Brain (organoid and tissue), 16 donors: ENCODE measurements at places on chromosomes 1 and 21. TPM values are rescaled to one million over a fixed set of nuclear protein-coding genes. Genes with fewer than 3 reads are reported as not detected.

GRCh38 chr1:206774093-206774492 lies 1.8 kb upstream of the IL10 start:
- DNase-seq, result no peak

- no peak for DNase-seq
Measured at GRCh38 chr1:66998972-66999371, 55.0 kb downstream of the SLC35D1 start.

DNA sequence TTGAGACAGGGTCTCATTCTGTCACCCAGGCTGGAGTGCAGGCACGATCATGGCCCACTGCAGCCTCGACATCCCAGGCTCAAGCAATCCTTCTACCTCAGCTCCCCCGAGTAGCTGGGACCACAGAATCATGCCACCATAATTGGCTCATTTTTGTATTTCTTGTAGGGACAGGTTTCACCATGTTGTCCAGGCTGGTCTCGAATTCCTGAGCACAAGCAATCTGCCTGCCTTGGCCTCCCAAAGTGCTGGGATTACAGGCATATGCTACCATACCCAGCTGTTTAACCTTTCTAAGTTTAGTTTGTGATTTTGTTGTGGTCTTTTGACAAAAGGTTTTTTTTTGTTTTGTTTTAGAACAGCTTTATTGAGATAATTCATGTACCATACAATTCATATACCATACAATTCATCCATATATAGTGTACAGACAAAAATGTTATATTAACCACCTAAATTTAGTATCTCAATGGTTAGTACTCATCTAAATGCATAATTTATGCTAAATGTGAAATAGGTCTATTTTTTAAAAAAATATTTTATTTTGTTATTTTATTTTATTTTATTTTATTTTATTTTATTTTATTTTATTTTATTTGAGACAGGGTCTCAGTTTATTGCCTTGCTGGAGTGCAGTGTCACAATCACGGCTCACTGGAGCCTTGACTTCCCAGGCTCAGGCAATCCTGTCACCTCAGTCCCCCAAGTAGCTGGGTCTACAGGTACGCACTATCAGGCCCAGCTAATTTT lies 8.9 kb downstream of the ZMPSTE24 start:
- DNase-seq, result no peak

DNA sequence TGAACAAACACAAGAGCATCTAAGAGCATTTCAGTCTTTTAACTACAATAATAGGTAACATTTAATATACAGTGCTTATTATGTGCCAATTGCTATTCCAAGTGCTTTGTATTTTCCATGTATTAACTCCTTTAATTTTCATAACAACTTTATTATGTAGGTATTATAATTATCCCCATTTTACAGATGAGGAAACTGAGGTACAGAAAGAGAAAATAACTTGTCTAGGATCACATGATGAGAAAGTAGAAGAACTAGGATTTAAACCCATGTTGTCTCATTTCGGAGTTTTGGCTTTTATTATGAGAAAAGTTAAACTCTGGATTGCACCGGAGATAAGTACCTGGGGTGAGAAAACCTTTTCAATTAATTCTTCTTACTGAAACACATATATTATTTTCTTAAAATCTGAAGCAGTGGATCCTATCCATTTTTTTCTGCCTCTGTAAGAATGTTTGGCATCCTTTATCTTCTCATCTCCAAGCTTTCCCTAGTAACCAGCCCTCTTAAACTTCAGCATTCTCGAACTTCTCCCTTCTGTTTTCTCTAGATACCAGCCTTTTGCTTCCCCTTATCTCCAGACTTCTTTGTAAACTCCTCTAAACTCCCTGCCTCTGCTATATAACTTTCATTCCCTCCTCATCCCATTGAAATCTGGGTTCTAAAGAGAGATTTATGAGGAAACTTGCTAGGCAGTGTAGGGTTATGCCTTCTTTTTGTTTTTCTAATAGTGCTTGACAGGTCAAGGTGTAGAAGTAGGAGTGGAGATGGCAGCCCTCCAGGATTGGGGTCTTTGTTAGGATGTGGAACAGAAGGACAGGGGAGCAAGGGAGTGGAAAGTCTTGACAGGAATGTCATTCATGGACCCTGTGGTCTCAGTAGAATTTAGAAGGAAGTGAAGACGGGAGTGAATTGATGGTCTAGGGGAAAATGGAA lies 28.3 kb downstream of the POU2F1 start:
- no peak for DNase-seq

GRCh38 chr21:17903929-17904639 lies 84.9 kb upstream of the C21orf91 start:
- DNase-seq, result no peak

GRCh38 chr1:175088525-175088951 lies 20.9 kb downstream of the TNN start:
- peak; percentile 20 for DNase-seq

- DNase-seq, result no peak
Measured at GRCh38 chr1:219405531-219406331, 207.2 kb downstream of the ZC3H11B start.

DNA sequence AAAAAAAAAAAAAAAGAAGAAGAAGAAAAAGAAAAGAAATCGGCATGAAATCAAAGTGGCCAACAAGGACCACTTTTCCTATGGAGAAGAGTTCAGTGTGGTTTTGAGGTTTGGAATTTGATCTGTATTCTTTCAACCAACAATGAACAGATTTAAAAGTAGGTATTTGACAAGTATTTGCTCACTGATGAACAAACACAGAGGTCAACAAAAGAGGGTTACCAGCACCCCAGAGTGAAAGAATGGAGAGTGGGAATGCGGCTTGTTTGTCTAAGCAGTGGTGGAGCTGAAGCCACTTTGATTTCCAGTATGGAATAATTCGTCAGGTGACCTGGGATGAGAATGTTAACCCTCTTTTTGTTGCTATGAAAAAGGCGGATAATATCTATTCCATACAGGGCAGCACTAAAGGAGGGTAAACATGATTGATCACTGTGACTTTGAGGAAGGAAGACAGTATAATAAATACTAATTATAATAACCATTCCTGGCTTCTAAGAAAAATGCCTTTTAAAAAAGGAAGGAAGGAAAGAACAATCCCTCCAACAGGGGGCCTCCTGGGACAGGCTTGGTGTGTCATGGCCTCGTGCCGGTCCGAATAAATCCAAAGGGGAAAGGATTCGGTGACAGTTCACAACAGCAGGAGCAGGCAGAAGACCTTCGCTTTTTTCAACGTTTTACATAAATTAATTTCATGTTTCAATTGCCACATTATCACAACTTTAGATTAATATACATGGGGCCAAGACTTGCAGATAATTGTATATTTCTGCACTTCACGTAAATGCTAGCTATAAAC lies 37.2 kb upstream of the SIM2 start:
- no peak for DNase-seq

GRCh38 chr21:35585878-35586277 lies 474.4 kb downstream of the SETD4 start:
- no peak for DNase-seq

DNA sequence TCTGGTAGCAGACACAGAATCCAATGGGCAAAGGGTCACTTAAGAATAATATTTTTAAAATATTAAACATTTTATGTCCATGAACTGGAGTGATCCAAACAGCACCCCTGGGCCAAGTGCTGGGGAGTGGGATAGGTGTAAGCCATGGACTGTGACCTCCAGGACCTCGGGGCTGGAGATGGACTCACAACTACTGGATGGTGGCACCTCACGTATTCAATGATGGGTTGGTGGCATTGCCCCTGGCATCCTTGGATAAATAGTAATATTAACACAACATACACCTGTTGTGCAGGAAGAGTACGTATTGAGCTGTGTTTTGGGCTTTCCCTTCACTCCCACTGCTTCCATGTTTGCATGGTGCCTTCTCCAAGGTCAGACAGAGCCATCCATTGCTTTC lies 39.3 kb upstream of the TENT5C start:
- DNase-seq, result no peak

GRCh38 chr1:162389971-162390370 lies 8.4 kb downstream of the C1orf226 start:
- DNase-seq, result no peak

DNA sequence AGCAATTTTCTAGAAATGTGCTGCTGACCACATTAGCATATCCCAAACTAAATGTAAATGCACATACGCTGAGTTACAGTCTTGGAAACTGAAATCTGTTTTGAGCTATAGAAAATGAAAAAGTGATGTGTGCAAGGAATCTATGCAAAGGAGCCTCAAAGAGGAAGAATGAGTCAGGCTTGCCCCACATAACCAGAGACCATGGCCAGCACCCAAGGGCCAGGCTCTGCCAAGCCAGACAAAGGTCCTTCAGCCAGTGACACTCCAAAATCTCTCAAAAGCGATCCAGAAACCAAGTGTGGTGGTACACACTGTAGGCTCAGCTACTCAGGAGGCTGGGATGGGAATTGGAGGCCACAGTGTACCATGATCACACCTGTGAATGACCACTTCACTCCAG lies 195.2 kb downstream of the TOMM20 start:
- DNase-seq, result no peak

DNA sequence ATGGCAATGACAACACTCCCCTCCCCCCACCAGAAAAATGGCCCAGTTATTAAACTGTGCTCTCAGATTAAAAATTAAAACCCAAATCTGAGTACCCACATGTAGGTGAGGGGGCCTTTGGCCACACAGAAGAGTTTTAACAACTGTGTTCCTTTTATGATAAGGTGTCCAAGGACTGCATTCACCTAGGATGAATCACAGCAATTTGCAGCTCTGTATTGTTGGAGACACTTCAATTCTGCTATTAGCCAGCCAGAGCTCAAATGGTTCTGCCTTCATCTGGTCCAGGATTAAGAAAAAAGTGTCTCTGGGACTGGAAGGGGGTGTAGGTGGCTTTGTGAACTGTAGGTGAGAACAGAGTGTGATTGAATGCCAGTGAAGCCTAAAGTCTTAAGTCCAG lies 43.3 kb upstream of the DIRAS3 start:
- no peak for DNase-seq

GRCh38 chr1:59292562-59292961 lies 4.3 kb upstream of the FGGY start:
- DNase-seq, result no peak

DNA sequence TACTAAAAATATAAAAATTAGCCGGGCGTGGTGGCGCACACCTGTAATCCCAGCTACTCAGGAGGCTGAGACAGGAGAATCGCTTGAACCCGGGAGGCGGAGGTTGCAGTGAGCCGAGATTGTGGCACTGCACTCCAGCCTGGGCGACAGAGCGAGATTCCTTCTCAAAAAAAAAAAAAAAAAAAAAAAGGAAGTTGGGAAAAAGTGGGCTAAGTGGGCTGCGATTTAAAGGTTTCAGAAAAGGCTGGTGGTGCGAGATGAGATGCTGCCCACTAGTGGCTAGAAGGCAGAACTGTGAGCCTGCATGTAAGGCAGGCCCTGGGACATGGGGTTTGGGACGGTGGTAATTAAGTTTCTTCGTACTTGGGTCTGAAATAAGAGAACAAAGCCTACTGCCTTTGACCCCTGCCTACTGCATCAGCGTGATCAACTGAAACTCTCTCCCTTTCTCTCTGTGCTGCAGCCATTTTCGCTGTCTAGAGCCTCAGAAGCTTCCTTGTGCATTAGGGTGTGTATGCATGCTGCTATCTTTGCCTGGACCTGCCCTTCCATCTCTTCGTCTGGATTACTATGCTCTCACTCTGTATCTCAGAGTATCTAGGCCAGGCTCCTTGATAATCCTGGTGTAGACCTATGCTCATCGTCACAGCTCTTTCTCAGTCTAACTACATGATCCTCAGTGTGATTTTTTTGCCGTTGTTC lies 12.4 kb downstream of the FMOD start:
- peak; percentile 73 for DNase-seq

DNA sequence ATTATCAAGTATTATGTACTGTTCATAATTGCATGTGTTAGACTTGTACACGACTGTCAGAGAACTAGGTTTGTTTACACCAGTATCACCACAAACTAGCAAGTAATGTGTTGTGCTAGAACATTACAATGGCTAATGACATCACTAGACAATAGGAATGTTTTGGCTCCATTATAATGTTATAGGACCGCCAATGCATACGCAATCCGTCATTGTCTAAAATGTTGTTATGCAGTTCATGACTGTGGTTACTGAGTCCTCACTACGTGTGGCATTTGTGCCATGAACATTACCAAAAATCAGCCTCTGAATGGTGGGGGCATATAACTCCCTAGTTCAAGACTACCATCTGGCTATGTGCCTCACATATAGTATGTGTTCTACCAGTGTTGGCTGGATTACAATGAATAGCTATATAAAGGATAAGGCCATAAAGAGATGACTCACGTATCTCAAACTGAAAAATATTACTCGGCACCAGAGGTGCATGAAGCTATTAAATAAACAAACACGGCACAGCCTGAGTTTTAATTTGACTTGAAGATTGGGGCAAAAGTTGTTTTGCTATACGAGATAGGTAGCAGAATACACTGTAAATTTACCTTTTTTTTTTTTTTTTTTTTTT lies 89.1 kb upstream of the COL24A1 start:
- no peak for DNase-seq

- peak; percentile 19 for DNase-seq
Measured at GRCh38 chr1:28812669-28813468, 899 bp downstream of the OPRD1 start.

DNA sequence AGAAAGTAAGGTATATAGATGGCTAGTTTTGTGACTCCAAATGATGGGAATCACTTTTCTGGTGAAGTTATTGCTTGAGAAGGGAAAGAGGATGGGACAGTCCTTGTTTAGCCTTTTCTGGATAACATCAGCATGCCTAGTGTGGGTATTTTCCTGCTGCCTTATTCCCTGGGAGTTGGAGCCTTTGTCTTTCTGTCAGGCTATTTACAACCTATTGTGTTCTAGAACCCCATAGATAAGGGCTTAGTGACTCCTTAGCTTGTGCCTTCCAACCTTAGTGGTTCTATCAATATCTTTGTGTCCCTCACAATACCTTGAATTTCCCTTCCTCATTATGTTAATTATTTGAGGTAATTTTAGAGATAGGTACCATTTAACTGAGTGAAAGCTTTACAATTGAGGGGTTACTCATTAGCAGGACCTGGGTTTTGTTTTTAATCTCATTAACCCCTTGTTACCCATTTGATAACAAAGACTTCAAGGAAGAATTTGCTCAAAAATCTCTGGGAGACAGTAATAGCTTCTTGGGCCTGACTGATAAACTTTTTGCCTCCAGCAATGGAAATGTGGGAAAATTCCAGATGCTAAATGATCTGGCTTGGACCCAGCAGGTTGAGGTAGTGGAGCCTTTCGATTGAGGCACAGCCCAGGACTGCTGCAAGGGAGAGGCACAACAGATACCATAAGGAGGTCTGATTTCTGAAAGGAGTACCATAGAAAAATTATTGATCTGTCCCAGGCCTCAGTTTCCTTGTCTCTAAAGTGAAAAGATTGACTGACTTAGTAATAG lies 49.0 kb downstream of the CACHD1 start:
- DNase-seq, result no peak

DNA sequence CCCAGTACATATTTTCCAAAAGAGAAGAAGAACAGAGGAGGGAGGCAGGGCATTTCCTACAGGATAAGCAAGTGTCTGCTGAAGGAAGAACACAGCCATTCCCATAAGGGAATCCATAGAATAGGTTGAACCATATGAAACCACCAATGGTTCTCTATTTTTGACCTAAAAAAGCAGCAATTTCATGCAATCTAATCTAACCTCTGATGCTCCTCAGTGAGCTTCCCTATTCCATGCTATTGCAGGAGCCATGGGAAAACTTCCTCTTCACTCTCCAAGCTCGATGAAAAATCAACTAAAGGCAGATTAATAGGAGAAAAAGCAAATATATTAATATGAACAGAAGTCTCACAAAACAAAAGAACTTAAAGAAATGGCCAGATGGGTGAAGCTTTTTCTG lies 50.5 kb downstream of the SIPA1L2 start:
- no peak for DNase-seq

NECTIN4 gene
- polyA plus RNA-seq, result not detected

LCE2C gene
- not detected for polyA plus RNA-seq

SLC25A34 gene
- polyA plus RNA-seq, result 3.9 TPM

FCRL6 gene
- not detected for polyA plus RNA-seq

CYP4Z1 gene
- polyA plus RNA-seq, result not detected

PMVK gene
- polyA plus RNA-seq, result 102 TPM

LPAR3 gene
- polyA plus RNA-seq, result 0.83 TPM
